ENCODE measurements at places on chromosomes 2 and 18.

- DNase-seq, result no peak
These were observed 18.0 kb upstream of the KCNG2 start for GRCh38 chr18:79779700-79780190.

GRCh38 chr2:136327162-136327852 is 209.4 kb upstream of the CXCR4 start:
- no peak for DNase-seq

DNA sequence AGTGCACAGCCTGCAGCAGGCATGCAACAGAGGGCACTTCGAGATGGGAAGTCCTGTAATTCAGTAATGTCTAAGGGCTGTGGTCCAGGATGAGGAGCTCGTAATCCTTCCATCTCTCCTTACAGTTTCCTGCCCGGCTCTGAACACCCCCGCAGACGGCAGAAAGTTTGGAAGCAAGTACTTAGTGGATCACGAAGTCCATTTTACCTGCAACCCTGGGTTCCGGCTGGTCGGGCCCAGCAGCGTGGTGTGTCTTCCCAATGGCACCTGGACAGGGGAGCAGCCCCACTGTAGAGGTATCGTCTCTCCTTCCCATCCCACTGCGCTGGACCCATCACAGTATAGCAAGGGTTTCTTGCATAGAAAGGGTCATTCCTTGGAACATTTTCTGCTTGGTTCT is 26.7 kb downstream of the FBLN7 start:
- no peak for DNase-seq

DNA sequence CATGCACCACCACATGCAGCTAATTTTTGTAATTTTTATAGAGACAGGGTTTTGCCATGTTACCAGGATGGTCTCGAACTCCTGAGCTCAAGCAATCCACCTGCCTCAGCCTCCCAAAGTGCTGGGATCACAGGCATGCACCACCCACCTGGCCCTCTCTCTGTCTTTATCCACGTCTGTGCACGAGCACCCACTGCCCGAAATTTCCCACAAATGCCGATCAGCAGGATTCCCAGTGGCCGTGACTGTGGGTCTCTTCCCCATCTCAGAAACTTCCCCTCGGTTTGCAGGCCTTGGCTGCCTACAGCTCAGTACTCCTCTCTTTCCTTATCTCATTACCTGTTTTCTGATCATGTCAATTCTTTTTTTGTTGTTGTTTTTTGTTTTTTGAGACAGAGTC is 217.3 kb downstream of the TTC32 start:
- DNase-seq, result no peak

DNA sequence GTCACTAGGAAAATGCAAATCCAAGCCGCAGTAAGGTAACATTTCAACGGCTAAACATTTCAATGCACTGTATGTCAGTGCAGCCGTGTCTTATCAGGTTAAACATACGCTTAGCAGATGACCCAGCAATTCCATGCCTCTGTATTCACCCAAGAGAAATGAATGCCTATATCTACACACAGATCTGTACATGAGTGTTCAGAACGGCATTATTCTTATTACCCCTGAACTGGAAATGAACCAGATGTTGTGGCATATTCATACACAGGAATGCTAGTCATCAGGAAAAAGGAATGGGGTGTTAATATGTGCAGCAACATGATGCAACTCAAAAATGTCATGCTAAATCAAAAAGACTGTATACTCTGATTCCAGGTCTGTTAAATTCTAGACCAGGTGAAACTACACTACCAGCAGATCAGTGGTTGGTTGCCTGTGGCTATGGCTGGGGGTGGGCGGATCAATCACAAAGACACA is 80.4 kb upstream of the RPL31 start:
- no peak for DNase-seq

- DNase-seq, result no peak
These were observed 302.5 kb upstream of the EPC2 start for GRCh38 chr2:148342086-148342485.

DNA sequence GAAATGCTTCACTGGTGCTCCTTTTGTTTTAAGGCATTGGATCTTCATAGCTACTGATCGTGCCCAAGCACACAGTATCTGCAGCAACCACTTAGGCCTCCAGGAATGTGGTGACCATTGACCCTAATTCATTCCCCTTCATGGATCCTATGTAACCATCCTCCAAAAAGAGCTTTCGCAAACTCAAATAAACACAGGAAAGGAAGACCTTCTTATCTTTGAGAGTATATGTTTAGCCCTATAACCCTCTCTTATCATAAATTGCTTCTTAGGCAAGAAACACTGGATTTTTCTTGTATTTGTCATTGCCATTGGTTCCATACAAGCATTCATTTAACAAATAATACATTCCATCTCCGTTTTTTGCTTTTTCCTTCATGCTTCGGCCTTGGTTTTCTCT is 4.1 kb upstream of the TTR start:
- no peak for DNase-seq

- DNase-seq, result no peak
These were observed 868 bp downstream of the CGREF1 start for GRCh38 chr2:27117995-27118524.
